ENCODE measurements at places on chromosomes 3 and 15.

GRCh38 chr3:61956236-61956635 is 394.9 kb downstream of the PTPRG start:
- DNase-seq, result no peak

- DNase-seq, result no peak
Observed at GRCh38 chr3:184567946-184568559, 6.5 kb downstream of the EPHB3 start.

- no peak for DNase-seq
Observed at GRCh38 chr3:105708980-105709379, 159.8 kb downstream of the CBLB start.

DNA sequence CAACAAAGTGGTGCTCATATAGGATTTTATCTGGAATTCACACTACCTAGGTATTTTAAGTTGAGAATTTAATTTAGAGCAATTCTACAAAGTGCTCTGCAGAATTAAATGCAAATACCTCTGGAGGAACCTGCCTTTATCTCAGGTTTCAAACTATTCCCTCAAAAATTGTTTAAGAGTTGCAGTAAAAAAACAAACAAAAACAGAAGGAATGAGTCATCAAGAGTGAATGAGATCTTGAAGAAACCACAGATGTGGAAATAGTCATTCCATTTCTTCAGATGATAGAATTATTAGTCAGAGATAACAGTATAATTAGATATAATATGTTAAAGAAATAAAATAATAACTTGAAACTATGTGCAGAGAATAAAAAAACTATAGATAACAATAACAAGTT is 80.8 kb upstream of the SCN5A start:
- no peak for DNase-seq

GRCh38 chr3:183653209-183654064 is 18.0 kb downstream of the KLHL24 start:
- no peak for DNase-seq

DNA sequence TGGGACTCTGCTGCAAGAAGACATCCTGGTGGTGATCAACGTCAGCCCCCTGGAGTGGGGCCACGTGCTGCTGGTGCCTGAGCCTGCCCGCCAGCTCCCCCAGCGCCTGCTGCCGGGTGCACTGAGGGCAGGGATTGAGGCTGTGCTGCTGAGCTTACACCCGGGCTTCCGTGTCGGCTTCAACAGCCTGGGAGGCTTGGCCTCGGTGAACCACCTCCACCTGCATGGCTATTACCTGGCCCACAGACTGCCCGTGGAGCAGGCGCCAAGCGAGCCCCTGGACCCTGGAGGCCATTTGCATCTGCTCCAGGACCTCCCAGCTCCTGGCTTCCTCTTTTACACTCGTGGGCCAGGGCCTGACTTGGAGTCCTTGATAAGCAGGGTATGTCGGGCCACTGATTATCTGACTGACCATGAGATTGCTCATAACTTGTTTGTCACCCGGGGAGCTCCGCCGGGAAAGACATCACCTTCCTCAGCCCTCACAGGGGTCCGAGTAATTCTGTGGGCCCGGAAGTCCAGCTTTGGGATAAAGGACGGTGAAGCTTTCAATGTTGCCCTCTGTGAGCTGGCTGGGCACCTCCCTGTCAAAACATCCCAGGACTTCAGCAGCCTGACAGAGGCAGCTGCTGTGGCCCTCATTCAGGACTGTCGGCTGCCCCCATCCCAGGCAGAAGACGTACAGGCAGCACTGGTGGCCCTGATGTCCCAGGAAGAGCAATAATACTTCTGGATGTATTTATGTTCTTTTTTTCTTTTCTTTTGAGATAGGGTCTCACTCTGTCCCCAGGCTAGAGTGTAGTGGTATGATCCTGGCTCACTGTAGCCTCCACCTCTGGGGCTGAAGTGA is 7.6 kb downstream of the GDPGP1 start:
- no peak for DNase-seq

DNA sequence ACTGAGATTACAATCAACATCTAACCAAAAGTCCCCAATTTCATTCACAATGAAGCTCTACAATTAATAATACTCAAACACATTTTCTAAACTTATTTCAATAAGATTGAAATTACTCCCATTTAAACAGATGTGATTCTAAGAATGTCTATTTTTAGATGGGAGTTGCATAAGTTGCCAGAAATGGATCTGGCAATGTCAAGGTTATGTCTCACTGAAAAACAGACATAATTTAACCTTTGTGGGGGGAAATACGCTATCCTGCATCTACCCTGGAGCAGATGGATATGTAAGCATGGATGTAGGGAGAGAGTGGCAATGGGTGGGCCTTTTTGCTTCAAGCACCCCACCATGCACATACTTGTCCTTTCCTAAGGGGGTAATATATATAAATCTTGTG is 6.7 kb upstream of the EIF1B start:
- no peak for DNase-seq

DNA sequence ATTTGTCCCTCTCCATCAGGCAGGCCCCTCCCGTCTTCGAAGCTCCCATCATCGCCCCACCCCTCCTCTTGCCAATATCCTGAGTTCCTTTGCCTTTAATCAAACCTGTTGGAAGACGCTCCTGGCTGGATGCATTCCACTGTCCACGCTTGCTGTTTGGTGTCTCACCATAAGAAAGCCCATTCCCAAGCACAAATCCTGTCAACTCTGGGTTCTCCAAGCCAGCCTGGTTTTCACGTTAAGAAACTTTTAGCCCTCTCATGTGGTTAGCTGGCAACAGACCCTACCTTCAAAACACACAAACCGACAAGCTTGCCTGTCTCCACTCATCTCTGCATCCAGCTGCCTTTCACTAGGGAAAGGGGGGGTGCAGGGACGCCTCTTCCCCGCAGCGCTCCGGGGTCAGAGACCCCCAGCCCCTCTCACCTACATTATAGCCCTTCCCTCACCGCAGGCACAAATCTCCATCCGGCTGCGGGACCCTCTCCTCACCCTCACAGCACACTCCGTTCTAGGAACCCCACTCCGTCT is 1.1 kb downstream of the GORASP1 start:
- DNase-seq, result no peak
